ENCODE measurements at places on chromosomes 5 and 9.

DNA sequence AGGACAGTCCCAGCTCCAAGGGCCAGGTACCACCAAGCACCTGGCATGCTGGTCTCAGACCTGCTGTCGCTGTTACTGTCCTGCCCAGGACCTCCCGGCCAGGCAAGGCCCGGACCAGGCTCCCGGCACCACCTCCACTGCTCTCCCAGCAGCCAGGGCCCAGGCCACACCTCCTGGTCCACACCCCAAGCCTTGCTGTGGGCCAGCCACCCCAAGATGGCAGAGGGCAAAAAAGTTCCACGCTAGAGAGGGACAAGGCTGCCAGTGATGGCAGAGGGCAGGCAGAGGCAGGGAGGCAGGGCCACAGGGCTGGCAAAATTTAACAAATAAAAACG lies 1.1 kb downstream of the DNLZ start:
- DNase-seq = no peak

DNA sequence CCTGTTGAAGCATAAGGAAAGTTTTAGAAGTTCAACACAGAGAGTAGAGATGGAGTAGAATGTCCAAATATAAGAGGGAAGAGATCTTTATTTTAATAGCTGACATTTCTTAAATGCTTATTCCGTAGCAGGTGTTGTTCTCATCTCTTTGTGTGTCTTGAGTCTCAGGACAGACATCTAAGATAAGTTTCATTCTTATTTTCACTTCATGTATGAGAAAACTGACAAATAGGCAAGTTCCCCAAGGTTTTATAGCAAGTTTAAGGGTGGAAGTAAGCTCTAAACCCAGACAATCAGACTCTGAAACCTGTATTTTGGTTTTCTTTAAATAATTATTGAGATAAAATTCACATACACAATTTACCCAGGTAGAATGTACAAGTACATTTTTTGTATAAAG lies 228.4 kb upstream of the PPP1R2B start:
- DNase-seq = no peak

GRCh38 chr9:36560771-36561170 lies 11.9 kb upstream of the MELK start:
- no peak for DNase-seq

DNA sequence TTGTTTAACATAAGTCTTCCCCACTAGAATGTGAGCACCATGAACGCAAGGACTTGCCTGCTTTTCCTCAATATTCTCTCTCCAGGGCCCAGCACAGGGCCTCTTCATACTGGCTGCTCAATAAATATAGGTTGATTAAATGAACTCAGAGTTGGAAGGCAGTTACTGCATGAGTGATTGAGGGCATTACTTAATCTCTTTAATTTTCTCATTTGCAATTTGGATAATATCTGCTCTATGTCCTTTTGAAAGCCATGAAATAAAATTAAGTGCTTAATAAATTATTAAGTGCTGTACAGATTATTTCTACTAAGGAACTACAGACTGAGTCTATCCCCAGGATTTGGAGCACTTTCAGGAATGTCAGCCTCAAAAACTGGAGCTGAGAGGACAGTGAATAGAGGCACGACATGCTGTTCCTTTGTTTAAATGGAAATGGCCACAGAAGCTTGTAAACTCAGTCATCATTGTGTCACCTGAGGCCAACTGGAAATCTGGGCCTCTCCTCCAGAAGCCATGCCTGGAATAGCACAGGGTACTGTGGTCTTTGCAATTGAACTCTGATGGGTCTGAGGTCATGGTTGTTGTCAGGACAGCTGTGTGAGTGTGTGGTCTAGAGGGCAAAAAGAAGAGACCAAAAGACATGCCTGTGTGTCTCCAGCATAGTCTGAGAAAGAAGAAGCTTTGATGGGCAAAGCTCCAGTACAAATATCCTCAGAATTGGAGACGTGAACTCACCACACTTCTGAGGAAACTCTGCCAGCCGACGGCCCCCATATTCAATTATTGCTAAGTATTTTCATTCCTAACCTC lies 86.1 kb downstream of the SH3TC2 start:
- no peak for DNase-seq
